ENCODE measurements at places on chromosomes 11 and 22.
A peak's percentile ranks its signal among the peaks of the same experiment; 100 is the strongest.

DNA sequence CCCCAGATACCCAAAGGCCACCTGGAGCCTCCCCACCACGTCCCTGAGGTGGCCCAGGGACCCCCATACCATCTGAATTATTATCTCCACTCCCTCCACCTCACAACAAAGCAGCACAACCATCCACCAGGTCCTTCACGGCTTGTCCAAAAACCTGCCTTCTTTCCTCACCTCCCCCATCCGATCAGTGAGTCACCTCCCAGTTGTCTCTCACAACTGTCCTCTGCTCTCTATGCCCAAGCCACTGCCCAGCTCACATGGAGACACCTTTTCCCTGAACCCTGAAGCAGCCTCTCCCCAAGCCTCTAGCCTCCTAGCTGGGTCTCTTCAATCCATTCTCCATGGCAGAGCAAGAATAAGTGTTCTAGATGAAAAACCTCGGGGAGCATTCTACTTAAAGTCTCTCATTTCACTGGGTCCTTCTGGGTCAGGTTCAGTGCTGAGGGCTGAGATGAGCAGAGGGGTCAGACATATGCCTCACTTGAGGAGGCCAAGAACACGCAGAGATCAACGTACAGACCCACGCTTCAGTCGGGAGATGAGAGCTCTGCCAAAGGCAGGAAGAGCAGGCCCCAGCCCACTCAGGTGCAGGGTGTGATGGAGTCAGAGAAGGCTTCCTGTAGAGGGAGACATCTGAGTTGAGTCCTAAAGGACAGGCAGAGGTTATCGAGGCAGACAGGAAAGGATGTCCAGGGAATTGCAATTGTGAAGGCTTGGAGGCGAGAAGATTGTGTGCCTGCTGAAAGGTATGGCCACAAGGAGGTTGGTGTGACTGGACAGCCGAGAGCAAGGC is 74.7 kb downstream of the PDE2A start:
- DNase-seq: no peak

DNA sequence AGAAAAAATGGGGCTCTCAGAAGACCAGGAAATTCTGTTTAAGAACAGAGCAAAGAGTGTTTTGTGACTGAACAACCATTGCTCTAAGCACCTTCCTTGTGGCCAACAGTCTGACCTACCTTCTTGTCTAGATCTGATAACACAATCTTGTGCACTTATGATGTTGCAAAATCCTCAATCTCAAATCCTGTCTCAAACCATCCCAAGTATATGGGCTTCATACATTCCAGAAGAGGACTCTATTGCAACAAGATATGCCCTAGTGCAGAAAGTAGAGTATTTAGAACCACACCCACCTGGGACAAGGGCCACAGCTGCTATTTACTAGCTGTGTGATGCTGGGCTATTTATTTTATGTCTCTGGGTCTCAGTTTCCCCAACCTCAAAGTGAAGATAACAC is 27.1 kb downstream of the RASSF10 start:
- no peak for DNase-seq

DNA sequence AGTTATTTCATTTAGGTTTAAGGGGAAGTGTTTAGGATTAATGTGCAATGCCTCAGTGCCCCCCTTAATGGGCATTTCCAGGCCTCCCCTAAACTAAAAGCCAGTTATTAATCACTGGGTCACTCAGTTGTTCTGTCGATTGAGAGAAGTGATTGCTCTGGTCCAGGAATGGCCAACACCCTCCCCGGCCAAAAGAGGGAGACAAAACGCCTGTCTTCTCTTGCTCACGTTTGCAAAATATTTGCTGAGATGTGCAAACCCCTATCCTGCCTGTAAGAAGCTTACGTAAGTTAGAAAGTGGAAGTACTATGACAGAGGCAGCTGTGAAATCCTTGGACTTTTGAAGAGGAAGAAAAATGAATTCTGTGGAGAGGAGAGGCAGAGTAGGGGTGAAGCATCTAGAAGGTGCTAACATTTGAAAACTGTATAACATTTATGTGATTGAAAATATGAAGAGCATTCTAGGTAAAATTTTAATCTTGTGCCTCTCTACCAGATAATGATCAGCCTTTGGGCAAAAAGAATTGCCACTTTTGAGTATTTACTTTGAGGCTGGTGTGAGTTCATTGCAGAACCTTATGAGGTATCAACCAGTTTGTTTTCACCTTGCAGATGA is 37.7 kb downstream of the NTM start:
- peak; percentile 29 for DNase-seq

DNA sequence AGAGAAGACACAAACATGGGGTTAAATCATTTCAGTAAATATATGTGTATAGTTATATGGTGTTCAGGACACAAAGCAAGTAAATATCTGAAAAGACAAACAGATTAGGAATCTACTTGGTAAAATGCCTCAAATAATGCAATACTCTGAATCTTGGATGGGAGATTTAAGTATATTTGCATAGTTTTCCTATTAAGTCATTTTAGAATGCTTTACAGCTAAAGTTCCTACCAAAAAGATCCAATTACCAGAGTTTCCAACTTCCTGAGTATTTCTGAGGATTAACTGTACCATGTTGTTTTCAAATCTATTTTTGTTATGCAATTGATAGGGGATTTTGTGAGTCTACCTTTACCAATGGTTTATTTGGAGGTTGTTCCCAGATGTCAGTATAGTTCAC is 424.4 kb upstream of the CCDC179 start:
- no peak for DNase-seq

DNA sequence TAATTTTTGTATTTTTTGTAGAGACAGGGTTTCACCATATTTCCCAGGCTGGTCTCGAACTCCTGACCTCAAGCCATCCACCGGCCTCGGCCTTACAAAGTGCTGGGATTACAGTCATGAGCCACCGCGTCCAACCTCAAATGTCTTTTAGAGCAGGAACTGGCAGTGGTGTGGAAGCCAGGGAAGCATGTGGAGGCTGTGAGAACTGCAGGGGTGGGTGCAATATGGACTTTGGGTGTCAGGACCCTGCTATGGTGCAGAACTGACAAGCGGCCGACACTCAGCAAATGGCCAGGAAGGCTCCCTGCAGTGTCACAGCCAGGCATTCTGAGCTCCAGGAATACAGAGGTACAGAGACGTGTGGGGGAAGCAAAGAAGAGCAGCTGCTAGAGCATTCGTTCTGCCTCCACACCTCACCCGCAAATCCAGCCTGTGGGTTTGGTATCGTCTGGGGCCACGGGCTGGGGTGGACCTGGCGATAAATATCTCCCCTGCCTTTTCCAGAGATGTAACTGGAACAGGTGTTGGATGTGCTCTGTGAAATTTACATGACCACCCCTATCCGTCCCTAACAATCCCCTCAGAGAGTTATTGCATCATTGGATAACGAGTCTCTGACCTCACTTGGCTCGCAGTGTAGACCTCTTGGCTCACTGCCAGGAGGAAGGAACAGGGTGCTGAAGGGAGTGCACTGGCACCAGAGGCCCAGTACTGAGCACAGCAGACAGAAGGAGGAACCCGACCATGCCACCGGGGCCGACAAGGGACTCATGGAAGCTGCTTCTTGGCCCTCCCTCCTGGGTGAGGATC is 624.7 kb upstream of the B3GAT1 start:
- DNase-seq: no peak

DNA sequence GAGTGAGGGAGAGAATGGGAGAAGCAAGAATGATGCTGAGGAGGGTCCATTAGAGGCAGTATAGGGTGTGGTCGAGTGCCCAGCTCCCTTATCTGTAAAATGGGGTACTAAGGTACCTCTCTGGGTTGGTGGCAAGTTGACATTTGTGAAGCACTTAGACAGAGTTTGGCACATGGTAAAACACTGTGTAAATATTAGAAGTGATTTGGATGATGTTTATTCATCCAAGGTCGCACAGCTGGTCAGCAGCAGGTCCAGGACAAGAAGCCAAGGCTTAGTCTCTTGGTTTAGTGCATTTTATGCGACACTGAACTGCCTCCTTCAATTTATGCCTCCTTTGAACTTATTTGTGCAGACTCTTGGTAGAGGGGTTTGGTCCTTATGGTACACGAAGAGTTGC is 19.4 kb downstream of the KREMEN1 start:
- DNase-seq: no peak

- peak; percentile 71 for DNase-seq
Observed at GRCh38 chr11:2991452-2992233, 486 bp downstream of the NAP1L4 start.

DNA sequence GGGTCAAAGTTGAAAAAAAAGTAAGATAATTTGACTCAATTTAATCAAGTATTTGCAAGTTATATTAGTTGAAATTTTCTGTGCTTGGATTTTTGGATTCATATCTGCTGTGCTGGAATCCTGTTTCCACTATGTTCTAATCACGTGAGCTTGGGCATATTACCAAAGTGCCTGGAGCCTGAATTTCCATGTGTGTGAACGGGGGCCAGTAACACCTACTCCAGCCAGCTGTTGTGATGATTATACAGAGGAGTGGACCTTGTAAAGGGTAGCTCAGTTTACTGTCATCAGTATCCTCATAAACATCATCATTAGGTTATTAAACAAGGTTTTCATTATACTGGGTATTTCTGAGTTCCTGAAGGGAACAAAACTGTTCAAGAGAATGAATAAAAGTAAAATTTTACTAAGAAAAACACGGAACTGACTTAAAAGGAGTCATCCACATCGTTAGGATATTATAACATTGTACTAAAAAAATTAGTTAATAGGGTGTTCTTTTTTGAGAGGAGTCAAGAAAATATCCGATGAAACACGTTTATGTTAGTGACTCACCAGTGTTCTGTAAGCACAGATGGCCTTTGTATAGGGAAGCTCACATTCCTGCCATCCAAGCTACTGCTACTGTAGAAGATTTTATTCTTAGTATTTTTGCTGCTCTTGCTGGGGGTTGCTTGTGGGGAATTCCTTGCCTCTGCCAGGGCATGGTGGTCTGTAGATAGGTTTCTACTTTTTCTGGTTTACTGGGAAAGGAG is 144.1 kb downstream of the ARHGAP42 start:
- DNase-seq: no peak

DNA sequence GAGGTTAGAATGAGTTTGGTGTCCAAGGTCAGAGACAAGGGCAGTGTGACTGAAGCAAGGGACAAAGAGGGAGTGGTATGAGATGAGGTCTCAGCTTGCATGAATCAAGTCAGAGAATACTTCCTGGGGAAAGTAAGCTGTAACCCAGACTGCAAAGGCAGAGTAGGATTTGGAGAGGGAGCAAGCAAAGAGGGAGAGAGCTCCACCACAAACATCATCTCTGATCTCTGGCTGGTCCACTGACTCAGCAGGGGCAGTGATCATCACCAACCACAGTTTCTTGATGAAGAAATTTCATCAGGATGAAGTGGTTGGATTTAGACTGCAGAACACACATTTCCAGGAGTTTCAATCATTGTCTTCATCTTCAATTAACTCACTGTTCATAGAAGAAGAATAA is 54.9 kb upstream of the HMGXB4 start:
- DNase-seq: no peak

- peak; percentile 69 for DNase-seq
Observed at GRCh38 chr22:41021613-41022454, 70.6 kb upstream of the EP300 start.

- peak; percentile 65 for DNase-seq
Observed at GRCh38 chr11:9001736-9002135, 2.1 kb downstream of the NRIP3 start.

GRCh38 chr22:42410708-42411107 is 21.5 kb downstream of the NFAM1 start:
- no peak for DNase-seq

- DNase-seq: no peak
Observed at GRCh38 chr11:116970485-116971292, 127.5 kb downstream of the SIK3 start.

GRCh38 chr11:125148743-125149142 is 15.8 kb upstream of the PKNOX2 start:
- no peak for DNase-seq

GRCh38 chr11:64000026-64000739 is 13.9 kb downstream of the OTUB1 start:
- no peak for DNase-seq

DNA sequence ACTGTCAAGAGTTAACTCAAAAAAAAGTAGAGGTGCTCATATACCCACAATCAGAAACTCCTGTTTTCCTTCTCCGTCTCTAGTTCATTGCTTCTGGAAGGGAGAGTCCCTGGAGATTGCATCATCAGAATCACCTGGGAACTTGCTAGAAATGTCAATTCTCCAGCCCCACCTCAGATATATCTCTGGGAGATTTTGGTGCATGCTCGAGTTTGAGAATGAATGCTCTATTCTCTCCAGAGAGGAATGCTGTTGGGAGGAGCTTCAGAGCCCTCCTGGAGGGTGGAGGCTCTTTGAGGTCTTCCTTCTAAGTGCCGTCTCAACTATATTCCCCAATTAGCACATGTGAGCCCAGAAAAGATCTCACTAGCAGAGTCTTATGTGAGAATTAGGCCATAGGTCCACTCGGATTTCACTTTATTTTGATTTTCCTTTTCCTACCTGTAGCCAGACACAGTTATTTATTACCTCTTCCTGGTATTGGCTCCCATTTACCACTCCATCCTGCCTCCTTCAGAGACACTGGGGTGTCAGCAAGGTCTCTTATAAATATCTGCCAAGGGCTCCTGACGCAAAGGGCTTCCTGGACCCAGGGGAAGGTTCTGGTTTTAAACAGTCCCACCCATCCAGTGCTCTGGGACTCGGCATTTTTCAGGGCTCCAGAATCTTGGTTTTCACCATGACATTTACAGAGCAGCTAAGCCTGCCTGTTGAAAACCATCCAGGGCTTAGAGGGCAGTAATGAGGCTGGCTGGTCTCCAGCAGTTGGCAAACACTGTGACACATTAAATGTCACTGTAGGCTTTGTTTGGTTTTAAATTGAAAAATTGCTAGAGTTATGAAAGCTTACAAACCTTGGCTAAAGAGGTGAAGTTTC is 136.2 kb downstream of the CD44 start:
- no peak for DNase-seq

DNA sequence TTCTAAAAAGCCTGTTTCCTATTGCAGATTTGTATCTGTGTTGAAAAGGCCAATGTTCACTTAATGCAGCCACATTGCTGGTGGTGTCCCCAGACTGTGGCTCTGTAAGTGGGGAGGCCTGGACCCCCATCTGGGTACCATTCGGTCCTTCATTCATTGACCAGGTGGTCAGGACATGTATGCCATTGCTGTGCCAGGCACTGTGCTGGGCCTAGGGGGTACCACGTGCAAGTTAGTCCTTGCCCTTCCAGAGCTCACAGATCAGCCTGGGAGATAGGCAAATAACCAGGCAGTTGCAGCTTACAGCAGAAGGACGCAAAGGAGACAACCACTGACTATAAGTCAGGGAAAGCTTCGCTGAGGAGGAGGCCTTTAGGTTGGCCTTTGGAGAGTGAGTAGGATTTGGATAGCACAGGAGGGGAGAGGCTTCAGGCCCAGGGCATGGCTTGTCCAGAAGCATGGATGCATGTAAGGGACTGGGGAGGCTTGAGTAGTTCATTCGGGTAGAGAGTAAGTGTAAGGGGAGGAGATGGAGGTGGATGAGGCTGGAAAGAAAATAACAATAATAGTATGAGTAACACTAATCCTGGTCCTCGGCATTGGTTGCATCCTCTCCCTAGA is 5.0 kb downstream of the PRDM11 start:
- DNase-seq: no peak

- DNase-seq: no peak
Observed at GRCh38 chr11:117668321-117668751, 128.7 kb downstream of the DSCAML1 start.

- no peak for DNase-seq
Observed at GRCh38 chr11:70112017-70112434, 33.9 kb downstream of the ANO1 start.
